ENCODE measurements at places on chromosomes 7 and 10.
A peak's percentile ranks its signal among the peaks of the same experiment; 100 is the strongest.

DNA sequence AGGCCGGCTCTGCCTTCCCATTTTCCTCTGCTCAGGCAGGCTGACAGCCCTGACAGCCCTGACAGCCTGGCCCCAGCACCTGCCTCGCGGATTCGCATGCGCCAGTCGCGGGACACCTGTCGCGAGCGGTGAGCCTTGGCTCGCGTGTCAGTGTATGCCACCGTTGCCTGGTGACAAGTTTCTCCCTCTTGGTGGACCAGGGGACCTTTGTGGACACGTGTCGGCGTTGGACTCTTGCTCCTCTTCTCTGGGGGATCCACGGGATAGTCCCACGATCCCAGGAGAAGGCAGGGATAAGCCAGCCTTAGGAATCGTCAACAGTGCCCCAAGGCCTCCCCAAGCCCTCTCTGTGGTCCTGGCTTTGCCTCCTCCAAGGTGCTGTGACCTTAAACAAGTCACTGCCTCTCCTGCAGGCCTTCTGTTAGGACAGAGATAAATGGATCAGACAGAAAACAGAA, 18.1 kb upstream of the ZNF273 start:
- no peak for DNase-seq

- DNase-seq: no peak
Measured at GRCh38 chr10:83199374-83199773, 939.9 kb upstream of the GHITM start.

DNA sequence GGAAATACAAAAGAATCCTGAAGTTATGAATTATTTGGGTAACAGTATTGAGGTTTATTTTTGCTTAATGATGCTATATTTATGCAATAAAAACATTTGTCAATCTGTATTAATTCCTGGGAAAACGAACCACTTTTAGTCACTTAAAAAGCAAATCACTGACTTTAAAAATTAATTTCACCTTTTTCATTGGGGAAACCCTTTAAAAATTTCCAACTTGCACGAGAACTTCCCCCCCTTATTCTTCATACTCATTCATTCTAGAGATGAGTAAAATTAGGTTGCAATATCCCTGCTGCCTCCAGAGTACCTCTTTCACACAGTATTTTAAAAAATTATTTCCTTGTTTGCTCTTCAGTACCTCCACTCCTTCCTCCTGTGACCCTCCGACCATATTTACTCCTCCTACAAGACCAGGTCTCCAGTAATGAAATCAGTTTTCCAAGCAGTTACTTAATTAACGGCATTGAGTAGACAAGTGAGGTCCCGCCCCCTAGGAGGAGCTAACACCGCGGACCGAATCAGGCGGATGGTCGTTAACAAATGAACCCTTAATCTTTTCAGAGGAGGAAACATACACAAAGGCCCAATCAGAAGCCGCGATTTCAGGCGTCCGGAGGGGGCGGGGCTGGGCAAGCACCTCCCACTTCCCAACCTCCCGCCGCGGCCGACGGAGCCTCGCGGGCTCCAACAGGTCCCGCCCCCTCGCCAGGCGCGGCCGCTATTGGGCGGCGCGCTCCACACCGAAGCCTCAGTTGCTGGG, 465 bp upstream of the TRIM24 start:
- peak; percentile 98 for DNase-seq

DNA sequence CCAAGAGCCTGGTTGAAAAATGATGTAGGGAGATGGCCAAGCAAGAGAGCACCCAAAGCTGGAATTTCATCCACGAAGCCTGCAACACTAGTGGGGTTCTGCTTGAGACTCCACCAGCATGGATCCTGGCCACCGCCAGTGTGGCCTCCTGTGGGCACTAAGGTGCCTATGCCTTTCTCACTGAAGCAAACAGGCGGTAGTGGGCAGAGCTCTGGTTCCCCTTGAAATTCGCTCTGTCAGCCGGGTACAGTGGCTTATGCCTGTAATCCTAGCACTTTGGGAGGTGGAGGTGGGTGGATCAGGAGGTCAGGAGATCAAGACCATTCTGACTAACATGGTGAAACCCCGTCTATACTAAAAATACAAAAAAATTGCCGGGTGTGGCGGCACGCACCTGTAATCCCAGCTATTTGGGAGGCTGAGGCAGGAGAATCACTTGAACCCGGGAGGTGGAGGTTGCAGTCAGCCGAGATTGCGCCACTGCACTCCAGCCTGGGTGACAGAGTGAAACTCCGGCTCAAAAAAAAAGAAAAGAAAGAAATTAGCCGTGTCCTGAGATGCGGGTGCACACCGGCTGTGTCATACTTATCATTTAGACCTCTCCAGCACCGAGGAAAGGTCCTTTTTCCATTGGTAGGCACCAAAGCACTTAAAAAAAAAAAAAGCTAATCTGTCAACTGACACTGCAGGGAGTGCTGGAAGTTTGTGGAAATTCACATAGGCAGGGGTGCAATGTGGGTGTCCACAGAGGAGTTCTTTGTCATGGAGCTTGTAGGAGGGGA, 28.3 kb downstream of the CCM2 start:
- DNase-seq: no peak

DNA sequence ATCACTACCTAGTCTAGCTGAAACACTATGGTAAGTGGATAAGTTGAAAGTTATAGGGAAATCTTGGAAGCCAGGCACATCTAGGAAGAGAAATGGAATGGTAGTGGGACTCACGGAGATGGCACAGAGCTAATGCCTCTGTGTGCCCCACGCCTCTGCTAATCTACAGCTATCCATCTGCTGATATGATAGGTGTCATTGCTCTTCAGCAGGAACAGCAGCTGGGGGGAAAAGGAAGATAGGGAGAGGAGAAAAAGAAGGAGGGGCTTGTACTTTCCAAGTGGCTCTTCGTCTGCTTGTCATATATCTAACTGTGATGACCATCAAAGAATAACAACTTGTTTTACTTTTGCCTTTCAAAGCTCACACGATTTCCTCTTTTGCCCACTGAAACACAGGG, 1199.1 kb upstream of the SORCS1 start:
- DNase-seq: no peak

- peak; percentile 72 for DNase-seq
Measured at GRCh38 chr7:128135515-128136214, 104.4 kb upstream of the LRRC4 start.

Data from memory B cell (primary cell).